SJCRH30 (cell line): ENCODE measurements at places on chromosomes 7 and 10.

- no peak for DNase-seq
Measured at GRCh38 chr7:23966941-23967340, 256.9 kb downstream of the STK31 start.

DNA sequence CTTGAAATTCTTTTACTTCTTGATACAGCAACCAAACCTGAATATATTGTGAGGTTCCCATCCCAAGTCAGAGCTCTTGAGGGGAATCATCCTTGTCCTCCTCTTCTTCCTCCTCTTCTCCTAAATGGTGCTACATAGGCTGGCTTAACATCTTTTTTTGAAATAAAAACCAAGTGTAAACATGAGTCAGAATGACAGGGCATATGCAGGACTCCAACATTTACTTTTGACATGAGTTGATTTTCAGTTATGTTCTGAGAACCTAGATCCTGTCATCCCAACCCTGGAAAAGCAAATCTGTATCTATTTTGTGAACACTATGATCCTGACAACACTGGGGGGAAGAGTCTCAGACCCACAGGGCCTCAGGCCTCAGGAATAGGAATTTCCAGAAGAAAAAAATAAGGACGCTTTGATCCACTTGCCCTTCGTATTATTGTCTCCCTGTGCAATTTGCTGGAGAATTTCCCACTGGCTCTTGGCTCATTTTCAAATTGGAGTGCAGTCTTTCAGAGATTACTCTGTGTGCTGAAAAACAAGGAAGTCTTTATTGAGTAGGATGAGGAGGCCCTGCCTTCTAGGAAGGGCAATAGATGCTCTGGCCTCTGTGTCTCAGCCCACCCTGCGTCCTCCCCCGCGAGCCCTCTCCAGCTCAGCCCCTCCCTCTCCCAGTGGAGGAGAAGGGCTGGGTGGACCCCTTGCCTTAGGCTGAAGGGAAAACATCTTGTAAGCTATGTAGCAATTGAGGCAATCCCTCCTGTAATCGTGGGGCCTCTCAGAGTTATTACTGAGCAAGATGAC, 121.6 kb downstream of the CREB5 start:
- peak; percentile 61 for DNase-seq

DNA sequence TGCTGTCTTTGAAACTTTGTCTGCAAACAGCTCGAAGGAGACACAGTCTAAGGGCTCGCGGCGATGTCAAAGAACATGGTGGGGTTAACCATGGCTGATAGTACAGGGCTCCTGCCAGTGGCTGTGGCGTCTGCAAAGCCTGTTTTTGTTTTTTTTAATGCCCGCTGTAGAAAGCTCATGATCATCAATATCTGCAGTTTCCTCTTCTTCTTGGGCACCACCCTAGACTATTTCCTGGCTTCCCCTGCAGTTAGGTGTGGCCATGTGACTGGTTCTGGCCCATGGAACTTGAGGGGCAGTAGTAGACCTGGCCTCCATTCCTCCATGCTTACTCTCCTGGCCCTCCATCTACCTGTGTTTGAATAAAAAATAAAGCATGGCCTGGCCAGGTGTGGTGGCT, 21.8 kb upstream of the SAMD8 start:
- DNase-seq = no peak

GRCh38 chr7:98641646-98642500, 24.8 kb downstream of the NPTX2 start:
- peak; percentile 89 for DNase-seq
